Smooth muscle cell of the coronary artery (primary cell): ENCODE measurements at places on chromosomes 5 and 9. TPM values are rescaled to one million over a fixed set of nuclear protein-coding genes. Genes with fewer than 3 reads are reported as not detected.

Gene IFNE
- total RNA-seq = 2.2 and 4.4 TPM in 2 replicates

Gene HSPA9
- total RNA-seq = 173 and 212 TPM in 2 replicates

Gene ITGA1
- total RNA-seq = 10.2 and 48.3 TPM in 2 replicates

Gene SH3PXD2B
- 17.4 and 38.6 TPM in 2 replicates for total RNA-seq

Gene EDIL3
- total RNA-seq = 24.7 and 234 TPM in 2 replicates

Gene ANKS6
- total RNA-seq = 10.6 and 11.1 TPM in 2 replicates

Gene PNPLA7
- 0.60 and 4.1 TPM in 2 replicates for total RNA-seq

Gene FOXD4L6
- total RNA-seq = under 0.01 and 0.08 TPM in 2 replicates

Gene SOWAHA
- not detected in 2 replicates for total RNA-seq

Gene CENPH
- 1.5 and 6.8 TPM in 2 replicates for total RNA-seq

Gene IL11RA
- total RNA-seq = 16.5 and 23.9 TPM in 2 replicates

Gene C9
- 1.4 TPM in 1 of 2 replicates, not detected in the other for total RNA-seq

Gene ZNF658
- 2.9 and 3.0 TPM in 2 replicates for total RNA-seq

Gene GABRA1
- total RNA-seq = not detected in 2 replicates

Gene RETREG1
- total RNA-seq = 0.45 and 7.4 TPM in 2 replicates

Gene FOXD4L4
- total RNA-seq = under 0.01 and 0.08 TPM in 2 replicates

Gene TPPP
- total RNA-seq = under 0.01 and 0.38 TPM in 2 replicates

Gene NANS
- 77.2 and 150 TPM in 2 replicates for total RNA-seq

Gene COL15A1
- 18.2 and 130 TPM in 2 replicates for total RNA-seq

Gene FOXD4L3
- 0.08 TPM in 1 of 2 replicates, not detected in the other for total RNA-seq

Gene BSPRY
- not detected in 2 replicates for total RNA-seq

Gene FGF1
- total RNA-seq = 1.8 and 3.8 TPM in 2 replicates

Gene GKAP1
- total RNA-seq = 0.23 and 0.35 TPM in 2 replicates

Gene TMEM252
- total RNA-seq = not detected in 2 replicates

Gene IFNK
- total RNA-seq = not detected in 2 replicates

Gene C9orf153
- 0.08 and 0.12 TPM in 2 replicates for total RNA-seq

Gene GFI1B
- total RNA-seq = 0.60 TPM in 1 of 2 replicates, not detected in the other

Gene JAK2
- total RNA-seq = 7.1 and 15.3 TPM in 2 replicates

Gene GRHPR
- 128 and 141 TPM in 2 replicates for total RNA-seq

Gene CACNA1B
- total RNA-seq = 0.08 TPM in 1 of 2 replicates, not detected in the other

Gene C5orf34
- total RNA-seq = 2.5 and 3.3 TPM in 2 replicates

Gene PCDHB6
- total RNA-seq = 0.08 TPM in 1 of 2 replicates, not detected in the other

Gene FSTL4
- total RNA-seq = not detected in 2 replicates

Gene NR4A3
- 0.23 and 0.35 TPM in 2 replicates for total RNA-seq

Gene FREM1
- under 0.01 and 1.1 TPM in 2 replicates for total RNA-seq

Gene PCDHA7
- 0.75 and 1.5 TPM in 2 replicates for total RNA-seq
